GM03348 (cell line): ENCODE measurements at places on chromosomes 1 and 21.

- DNase-seq = no peak
Measured at GRCh38 chr1:206551296-206551985, 44.1 kb downstream of the RASSF5 start.

DNA sequence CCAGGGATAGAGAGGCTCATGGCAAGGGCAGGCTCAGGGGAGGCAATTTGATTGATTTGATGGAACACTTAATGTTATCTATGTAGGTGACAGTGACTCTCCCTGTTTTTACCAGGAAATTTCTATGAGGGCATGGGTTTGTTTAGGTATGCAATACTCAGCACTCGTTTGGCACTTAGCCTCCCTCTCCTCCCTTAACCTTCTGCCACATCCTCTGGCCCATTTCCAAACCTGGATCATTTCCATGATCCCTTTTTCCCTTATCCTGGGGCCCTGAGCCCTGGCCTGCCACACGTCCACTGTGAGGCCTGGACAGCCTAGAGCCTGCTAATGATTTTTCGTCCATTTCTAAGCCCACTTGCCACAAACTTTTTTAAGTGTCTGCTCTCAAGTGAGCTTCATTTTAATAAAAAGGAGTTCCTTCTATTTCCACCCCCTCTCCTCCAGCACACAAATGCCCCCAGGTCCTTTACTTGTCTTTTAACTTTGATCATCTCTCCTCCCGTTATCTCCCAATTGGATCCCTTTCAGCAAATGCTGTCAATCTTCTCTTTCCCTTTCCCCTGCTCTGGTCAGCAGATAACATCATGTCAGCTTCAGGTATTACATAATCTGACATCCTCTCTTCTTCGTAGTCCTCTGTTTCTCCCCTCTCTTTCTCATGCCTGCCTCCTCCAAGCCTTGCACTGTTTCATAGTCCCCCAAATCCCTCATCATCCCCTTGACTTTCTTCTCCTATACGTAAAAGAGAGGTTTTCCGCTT lies 37.8 kb upstream of the GADD45A start:
- DNase-seq = no peak

GRCh38 chr21:44959376-44960091 lies 19.7 kb downstream of the SLX9 start:
- no peak for DNase-seq

DNA sequence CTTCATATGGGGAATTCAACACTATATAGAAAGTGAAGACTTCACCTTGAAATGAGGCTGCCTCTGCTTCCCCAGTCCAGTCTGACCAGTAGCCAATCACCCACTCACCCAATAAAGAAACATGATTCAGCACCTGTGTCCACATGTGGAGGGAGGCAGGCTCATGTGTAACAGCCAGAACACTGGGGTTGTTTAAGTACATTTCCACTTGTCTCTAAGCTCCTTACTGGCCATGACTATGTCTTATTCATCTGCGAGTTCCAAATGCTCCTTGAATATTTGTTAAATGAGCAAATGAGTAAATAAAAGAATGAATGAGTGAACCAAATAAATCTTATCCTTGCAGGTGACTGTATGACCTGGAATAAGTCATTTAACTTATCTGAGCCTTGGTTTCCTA lies 100.1 kb downstream of the BRINP2 start:
- no peak for DNase-seq

- DNase-seq = no peak
Measured at GRCh38 chr1:74679811-74680210, 6.2 kb upstream of the ERICH3 start.

- no peak for DNase-seq
Measured at GRCh38 chr1:54965624-54966340, 14.6 kb upstream of the TMEM61 start.

DNA sequence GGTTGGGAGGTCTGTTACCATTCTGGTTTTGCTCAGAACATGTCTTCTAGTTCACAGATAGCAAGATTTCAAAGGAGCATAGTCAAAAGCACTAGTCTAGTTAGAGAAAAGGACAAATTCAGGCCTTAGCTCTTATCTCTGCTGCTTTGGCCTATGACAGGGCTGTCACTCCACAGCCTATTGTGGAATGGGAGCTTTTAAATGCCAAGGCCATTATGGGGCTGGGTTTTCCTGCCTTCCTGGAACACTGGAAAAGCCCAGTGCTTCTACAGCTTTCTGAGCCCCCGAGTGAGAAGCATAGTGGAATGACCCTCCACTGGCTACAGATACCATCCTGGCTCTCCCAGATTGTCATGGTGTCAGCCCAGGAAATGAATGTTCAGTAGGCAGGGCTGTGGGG lies 9.3 kb downstream of the MTFR1L start:
- DNase-seq = no peak
